Stimulated activated CD8-positive, alpha-beta memory T cell treated with anti-CD3 and anti-CD28 coated beads, Interleukin-7, amount 100 ng/mL, for 4 hours (primary cell): ENCODE measurements at places on chromosomes 5 and 9.

DNA sequence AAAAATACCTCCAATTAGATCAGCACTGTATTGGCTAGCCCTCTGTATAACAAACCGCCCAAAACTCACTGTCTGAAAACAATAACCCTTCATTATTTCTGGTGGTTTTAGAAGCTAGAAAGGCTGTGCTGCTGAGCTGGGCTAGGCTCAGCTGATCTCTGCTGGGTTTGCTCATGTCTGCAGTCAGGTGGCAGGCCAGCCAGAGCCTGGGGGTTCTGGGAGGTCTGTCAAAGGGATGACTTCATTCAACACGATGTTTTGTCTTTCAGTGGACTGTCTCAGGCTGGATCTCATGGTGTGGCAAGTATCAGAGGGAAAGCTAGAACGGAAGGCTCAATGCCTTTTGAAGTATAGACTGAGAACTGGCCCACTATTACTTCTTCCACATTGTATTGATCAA, 335.1 kb upstream of the DMAC1 start:
- no peak for DNase-seq

DNA sequence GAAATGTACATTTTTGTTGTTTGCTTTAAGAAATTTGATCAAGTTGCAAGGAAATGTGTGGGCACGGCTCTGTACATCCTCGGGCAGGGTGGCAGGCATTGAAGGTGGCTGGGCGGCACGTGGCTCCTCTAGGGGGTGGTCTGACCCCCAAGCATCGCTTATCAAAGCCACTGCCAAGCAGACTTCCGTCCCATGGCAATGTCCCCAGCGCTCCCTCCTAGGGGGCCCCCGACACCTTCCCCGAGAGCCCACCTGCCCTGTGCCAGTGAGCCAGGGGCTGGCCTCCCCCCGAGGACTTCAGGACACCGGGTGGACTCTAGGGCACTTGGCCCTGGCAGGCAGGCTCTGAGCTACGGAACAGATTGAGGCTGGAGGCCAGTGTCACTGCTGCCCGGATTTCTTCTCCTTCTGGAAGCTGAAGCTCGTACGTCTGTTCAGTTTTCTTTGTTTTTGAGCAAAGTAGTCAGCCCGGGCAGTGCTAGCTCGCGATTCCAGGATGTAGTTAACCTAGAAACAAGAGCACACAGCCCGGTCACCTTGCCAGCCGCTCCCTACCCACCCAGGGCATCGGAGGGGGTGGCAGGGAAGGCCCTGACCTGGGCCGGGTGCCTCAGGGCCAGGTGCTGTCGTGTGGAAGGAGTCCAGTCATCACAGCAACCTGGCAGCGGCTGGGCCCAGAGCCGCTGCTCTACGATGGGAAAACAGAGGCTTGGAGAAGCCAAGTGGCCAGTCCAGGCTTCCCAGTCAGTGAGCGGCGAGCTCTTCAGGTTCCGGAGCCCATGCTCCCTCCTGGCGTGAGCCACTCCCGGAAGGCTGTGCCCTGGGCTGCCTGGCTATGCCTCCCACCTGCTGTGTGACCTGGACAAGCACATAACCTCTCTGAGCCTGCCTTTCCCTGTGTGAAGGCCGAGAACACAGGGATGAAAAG, 177.1 kb downstream of the GAPVD1 start:
- DNase-seq, result no peak

DNA sequence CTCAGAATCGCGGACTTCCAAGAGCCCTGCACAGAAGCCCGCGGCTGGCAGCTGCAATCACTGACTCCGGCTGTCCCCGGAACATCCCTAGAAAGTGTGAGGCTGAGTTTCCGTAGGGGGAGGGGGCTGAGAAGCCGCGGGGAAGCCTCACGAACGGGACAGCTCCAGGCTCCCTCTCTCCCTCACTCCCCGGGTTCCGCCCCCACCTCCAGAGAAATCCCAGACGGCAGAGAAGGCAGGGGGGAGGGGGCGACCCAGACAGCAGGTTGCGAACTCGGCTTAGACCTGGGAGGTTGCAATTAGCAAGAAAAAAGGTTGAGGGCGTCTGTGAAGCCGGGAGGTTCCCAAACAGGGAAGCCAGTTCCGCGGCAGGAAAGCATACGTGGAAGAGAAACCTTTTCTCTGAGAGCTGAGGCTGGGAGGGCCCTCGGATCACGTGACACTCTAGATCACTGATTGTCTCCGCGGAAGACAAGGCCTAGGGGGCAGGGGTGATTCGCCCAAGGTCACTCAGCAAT, 73.8 kb upstream of the CPLX2 start:
- DNase-seq, result no peak

DNA sequence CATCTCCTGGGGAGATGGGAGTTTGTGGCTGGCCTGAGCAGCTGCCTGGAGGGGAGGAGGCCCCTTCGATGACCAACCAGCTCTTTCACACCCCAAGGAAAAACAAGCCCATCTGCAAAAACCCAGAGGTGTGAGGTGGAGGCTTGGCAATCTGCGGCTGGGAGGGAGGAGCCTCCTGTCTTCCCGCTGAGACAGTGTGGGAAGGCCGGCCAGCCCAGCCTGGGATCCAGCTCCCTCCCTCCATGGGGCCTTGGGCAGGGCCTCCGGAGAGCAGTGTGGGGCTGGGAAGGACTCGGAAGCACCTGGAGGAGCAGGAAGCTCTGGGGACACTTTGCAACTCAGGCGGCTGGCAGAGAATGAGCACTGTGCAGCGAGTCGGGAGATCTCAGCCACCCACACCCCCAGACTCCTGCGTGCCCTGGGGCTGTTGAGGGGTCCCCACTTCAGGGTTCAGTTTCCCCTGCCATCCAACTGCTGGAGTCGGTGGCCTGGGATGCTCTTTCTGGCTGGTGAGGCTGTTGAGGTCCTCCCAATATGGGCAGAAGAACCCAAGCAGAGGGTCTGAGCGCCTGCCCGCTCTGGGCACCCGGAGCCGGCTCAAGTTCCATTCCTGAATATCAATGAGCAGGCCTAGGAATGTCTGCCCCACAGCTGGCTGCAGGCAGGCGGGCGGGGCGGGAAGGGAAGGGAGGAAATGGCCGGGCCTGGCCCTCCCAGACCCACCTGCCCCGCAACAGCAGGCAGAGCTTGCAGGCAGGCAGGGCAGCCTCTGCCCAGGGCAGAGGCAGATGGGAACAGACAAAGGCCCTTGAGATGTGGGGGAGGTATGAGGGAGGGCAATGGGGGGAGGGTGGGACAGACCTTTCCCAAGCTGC, 101.1 kb downstream of the FGF18 start:
- DNase-seq, result no peak

GRCh38 chr5:72183101-72183520, 75.8 kb downstream of the MAP1B start:
- DNase-seq, result no peak

DNA sequence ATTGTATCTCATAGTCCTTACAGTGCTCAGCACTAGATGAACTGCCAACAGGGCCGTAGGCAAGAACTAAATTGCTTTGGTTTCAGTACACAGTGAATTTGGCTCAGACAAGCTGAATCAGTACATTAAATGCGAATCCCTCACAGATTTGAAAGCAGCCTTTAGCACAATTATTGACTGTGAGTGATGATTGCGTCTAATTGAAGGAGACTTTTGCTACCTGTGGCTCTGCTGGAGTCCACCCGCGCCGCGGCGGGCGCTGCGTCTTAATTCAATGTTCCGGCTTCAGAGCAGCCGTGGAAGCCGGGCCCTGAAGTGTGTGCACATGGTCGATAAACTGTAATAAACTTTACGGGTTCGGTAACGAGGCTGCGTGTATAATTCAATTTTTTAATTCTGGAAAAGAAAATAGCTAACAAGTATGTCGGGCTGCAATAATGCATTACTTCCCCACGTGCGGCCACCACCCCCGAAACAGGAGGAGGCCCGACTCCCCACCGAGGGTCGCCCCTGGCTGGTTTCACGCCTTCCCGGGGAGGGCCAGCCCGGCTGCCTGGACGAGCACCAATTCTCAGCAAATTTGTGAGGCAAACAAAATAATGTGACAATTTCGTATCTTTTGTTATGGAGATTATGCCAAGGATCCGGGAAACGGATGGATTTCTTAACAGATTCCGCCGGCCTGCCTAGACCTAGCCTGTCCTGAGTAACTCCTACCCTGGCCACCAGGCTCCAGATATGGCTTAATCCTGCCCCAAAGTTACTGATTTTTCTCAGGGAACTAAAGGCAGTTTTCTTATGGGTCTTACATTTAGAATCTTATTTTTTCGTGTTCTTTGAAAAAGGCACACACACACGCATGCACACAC, 269.4 kb upstream of the IRX1 start:
- DNase-seq, result no peak

- DNase-seq, result no peak
These were observed 25.0 kb downstream of the WDR36 start for GRCh38 chr5:111117136-111117535.

GRCh38 chr5:62340392-62340791, 34.4 kb downstream of the KIF2A start:
- DNase-seq, result no peak

GRCh38 chr5:36535859-36536615, 70.4 kb upstream of the SLC1A3 start:
- no peak for DNase-seq

- DNase-seq, result no peak
These were observed 70.3 kb downstream of the SPTLC1 start for GRCh38 chr9:92044936-92045335.
